ENCODE measurements at places on chromosomes 7 and 10.

DNA sequence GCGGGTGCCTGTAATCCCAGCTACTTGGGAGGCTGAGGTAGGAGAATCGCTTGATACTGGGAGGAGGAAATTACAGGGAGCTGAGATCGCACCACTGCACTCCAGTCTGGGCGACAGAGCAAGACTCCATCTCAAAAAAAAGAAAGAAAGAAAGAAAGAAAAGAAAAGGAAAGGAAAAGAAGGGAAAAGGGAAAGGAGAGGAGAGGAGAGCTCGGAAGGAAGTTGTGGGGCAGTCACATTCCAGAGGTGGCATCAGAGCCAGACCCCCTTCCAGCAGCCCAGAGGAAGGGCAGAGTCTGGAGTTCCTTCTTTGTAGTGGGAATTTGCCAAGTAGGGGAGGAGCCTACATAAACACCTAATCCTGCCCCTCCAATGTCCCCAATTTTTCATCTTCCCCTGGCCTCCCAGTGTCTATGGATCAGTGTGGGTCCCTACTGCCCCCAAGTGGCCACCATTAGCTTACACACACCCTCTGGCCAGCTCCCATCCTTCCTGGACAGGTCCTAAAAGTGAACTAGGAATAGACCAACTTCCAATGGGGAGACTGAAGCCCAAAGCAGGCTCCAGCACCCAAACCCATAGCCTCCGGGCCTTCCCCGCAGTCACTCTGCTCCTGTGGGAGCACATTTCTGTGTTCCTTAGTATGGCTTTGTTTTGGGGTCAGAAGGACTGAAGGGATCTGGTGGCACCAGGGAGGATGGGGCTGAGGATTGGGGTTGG is 39.6 kb upstream of the HSPB1 start:
- DNase-seq: no peak

DNA sequence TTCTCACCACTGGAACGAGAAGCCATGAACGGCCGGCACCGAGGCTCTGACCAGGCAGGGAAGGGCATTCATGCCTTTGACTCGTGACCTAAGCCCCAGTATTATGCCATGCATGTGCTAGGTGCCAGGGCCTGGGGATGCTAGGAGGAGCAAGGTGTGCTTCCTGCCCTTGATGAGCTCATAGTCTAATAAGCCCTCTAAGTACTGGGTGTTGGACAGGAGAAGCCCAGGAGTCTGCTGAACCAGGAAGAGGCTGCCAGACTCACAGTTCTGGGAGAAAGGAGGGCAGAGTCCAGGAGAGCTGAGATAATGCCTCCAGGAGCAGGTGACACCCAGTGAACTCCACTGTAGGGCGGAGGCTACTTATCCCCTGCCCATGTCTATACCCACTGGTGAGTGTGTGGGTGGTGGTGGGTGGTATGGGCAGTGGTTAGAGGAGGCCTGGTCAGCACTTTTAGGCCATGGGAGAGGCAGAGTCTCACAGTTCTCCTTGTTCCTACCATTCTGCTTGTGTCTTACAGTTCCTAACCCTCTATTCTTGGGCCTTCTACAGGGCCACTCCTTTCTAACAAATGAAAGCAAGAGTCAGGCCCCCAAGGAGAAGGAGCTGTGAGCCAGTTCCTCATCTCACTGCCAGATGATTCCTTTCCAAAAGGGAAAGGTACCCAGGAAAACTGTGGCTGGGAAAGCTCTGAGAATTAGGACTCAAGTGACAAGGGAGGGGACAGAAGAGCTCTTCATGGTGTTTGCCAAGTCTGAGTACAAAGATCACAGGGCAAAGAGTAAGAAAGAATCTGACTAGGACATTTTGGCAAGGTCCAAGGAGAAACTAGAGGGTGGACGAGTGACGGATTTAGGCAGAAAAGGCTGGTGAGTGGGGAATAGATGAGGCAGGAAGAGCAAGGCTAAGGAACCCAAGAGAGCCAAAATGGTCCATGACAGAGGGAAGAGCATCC is 3.6 kb upstream of the MXI1 start:
- DNase-seq: no peak

DNA sequence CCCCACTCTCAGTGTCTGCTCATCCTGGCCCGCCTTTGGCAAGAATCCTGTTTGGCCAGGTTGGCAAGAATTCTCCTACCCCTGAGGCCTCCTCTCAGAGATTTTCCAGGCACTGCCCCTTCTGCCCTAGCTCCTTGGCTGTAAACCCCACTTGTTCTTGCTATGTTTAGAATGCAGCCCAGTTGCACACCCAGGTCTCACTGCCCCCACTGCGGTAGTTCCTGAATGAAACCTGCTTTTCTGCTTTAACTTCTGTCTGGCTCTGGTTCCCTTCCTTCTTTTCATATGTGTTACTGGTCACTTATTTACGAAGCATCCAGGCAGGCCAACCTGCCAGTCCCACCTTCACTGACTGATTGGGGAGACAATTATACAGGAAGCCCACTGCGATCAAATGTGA is 576.9 kb downstream of the GLRX3 start:
- no peak for DNase-seq

DNA sequence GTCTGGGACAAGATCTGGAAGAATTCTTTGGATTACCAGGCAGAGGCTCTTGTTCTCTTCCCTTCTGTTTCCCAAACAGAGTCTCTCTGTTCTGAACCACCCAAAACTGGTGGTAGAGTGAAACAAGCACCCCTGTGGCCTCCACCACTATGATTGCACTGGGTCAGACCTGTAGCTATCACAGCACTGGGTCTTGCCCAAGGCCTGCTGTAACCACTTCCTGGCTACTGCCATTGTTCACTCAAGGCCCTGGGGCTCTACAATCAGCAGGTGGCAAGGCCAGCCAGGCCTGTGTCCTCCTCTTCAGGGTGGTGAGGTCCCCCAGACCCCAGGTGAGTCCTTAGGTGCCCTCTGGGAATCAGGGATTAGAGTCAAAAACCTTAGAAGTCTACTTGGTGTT is 4.1 kb upstream of the LRRC17 start:
- no peak for DNase-seq
